ENCODE measurements at places on chromosomes 6 and 20. TPM values are rescaled to one million over a fixed set of nuclear protein-coding genes. Genes with fewer than 3 reads are reported as not detected.

- no peaks in the 10 kb centered on the region for H3K27me3 ChIP-seq
- no peak for DNase-seq
- H3K27ac ChIP-seq: no peak overlapping the region
- no peak overlapping the region for H3K4me3 ChIP-seq
- no peaks in the 10 kb centered on the region for H3K4me1 ChIP-seq
These were observed 754.0 kb upstream of the ADGRB3 start for GRCh38 chr6:67880939-67881705.

GRCh38 chr6:24936641-24937317 lies 1.0 kb upstream of the RIPOR2 start:
- H3K4me3 ChIP-seq: no peak overlapping the region
- no peaks in the 10 kb centered on the region for H3K36me3 ChIP-seq
- H3K4me1 ChIP-seq: no peaks in the 10 kb centered on the region
- H3K27me3 ChIP-seq: no peaks in the 10 kb centered on the region
- DNase-seq: no peak
- H3K27ac ChIP-seq: no peak overlapping the region

GRCh38 chr6:117128052-117128451 lies 137.3 kb upstream of the VGLL2 start:
- H3K27me3 ChIP-seq: no peaks in the 10 kb centered on the region
- no peak overlapping the region for H3K4me3 ChIP-seq
- no peak overlapping the region for H3K27ac ChIP-seq
- no peaks in the 10 kb centered on the region for H3K36me3 ChIP-seq

HMGCLL1 gene
- total RNA-seq: 0.61 TPM

RAB23 gene
- total RNA-seq: 17.2 TPM
